Posterior cingulate gyrus (tissue), 11 donors: ENCODE measurements at places on chromosomes 1 and 21.

- DNase-seq: no peak
These were observed 4.3 kb downstream of the GPR88 start for GRCh38 chr1:100542285-100542684.

DNA sequence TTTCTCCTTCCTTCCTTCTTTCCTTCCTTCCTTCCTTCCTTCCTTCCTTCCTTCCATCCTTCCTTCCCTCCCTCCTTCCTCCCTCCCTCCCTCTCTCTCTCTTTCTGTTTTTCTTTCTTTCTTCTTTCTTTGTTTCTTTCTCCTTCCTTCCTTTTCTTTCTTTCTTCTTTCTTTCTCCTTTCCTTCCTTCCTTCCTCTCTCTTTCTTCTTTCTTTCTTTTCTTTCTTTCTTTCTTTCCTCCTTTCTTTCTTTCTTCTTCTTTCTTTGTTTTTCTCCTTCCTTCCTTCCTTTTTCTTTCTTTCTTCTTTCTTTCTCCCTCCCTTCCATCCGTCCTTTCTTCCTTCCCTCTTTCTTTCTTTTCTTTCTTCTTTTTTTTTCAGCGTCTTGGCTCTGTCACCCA, 18.1 kb upstream of the IL19 start:
- no peak for DNase-seq

- no peak for DNase-seq
These were observed 35.6 kb downstream of the PRPF38A start for GRCh38 chr1:52439976-52440375.

DNA sequence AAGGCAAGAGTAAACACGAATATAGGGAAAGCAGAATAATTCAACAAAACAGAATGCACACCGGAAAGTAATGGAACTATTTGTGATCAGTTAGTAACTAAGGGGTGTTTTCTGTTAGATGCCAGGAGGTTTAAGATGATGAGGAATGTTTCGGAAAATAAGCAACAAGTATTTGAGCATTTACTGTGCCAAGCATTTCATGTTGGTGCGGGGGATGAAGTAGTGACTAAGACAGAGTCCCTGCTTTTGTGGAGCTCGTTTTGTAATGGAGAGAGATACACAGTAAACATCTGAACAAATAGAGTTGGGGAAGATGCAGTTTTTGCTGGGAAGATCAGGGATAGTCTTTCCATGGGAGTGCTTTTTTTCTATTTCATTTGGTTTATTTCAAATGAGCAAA, 78.7 kb downstream of the DYRK1A start:
- DNase-seq: no peak

DNA sequence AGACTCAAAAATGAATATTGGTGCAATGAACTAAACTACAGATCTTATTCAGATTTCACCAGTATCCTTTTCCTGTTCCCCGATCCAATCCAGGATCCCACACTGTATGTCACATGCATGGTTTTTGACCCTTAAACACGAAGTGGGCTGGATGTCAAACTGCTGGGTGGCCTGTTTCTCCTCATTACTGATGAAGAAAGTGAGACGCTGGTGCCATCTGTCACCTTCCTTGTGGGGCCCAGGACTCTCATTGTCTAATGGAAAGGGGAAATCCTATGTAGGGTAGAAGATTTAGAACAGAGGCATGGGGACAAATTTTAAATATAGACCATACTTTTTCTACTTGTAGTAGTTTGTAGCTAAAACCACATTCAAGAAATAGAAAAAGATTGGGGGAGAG, 56.2 kb downstream of the DISC1 start:
- no peak for DNase-seq

- DNase-seq: no peak
These were observed 75.8 kb upstream of the WNT4 start for GRCh38 chr1:22218618-22219250.

DNA sequence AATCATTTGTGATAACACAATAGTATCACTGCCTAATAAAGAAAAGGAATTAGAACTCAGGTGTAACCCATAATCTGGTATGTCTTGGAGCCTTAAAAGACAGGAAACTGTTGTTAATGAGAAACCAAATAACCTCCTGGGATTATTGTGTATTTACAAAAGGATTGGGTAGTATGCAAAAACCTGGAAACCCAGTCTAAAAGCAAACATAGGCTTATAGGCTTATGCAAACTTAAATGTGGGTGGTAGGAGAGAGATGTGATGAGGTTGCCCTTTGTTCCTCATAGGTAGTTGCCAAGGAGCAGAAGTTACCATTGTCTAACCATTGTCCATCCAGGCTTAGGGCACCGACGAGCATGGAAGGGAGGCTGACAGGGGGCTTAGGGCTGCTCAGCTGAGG, 165.8 kb downstream of the AK5 start:
- DNase-seq: no peak

DNA sequence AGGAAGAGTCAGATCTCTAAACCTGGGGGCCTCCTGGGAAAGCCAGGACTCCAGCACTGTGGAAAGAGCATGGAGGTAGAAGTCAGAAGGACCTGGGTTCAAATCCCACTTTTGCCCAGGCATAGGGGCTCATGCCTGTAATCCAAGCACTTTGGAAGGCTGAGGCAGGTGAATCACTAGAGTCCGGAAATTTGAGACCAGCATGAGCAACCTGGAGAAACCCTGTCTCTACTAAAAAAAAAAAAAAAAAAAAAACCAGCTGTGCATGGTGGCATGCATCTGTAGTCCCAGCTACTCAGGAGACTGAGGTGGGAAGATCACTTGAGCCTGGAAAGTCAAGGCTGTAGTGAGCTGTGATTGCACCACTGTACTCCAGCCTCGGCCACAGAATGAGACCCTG, 31.8 kb downstream of the LDLRAP1 start:
- no peak for DNase-seq

DNA sequence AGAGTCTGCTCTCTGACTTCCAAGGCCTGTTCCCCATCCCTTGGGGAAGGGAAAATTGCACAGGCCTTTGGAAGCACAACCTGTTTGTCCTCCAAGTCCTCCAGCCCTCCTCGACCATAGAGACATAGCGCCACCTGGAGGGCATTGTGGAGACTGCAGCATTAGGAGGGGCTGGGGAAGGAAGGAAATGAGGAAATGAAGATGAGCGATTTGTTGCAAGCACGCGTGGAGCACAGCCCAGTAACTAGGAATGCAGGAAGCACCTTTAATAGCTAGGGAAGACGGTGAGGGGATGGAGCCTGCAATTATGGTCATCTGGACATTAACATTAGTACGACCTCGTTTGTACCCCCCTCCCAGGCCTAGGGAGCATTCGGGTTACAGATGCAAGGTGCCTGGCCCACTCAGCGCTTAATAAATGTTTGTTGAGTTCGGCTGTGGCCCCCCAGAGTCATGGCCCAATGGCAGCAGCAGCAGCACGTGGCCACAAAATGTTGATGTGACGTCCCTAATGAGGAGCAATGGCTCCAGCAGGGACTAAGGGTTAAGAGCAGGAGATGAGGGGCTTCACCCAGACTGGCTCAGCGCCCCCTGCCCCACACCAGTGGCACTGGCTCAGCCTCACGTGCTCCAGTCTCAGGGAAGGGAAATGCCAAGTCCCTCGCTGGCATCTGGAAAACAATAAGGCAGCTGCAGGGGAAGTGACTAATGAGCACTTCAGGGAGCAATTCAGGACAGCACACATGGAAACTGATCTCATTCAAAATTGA, 8.0 kb upstream of the CAMK2N1 start:
- peak; percentile 95 for DNase-seq

- no peak for DNase-seq
These were observed 186.4 kb downstream of the ZBTB18 start for GRCh38 chr1:244237445-244237844.

DNA sequence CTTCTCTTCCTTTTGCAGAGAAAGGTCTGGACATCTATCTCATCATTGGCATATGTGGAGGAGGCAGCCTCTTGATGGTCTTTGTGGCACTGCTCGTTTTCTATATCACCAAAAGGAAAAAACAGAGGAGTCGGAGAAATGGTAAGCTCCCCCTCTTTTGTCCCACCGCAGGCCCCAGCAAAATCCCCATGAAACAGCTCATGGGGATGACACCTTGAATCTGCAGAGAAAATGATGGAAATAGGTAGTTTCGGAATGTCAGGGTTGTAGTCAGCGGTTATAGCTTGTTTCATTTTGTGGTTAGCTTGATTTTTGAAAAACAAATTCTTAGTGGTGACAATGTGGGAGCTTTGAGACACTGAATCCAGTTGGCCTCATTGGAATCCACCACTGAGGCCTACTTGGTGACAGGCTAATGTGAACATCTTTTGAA, 10.3 kb downstream of the CD2 start:
- no peak for DNase-seq

- no peak for DNase-seq
These were observed 4.8 kb downstream of the RIPK4 start for GRCh38 chr21:41761934-41762635.

GRCh38 chr21:9755611-9756010, 765.8 kb upstream of the TPTE start:
- no peak for DNase-seq

DNA sequence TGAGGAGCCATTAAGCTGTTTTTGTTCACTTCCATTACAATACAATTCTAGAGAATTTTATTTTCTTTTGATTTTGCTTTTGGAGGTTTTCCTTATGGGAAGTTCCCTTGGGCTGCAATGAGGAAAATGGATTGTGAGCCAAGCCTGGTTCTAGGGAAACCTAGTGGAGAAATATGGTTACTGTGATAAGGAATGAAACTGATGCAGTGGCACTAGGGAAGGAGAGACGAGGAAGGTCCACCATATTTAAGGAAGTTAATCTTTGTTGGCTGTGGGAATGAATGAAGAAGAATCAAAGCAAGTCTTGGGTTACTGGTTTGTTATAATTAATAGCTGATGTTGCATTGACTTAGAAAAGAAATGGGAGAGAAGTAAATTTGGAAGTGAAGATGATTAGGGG, 28.4 kb downstream of the CHML start:
- no peak for DNase-seq

GRCh38 chr21:35559128-35559828, 501.0 kb downstream of the SETD4 start:
- no peak for DNase-seq

DNA sequence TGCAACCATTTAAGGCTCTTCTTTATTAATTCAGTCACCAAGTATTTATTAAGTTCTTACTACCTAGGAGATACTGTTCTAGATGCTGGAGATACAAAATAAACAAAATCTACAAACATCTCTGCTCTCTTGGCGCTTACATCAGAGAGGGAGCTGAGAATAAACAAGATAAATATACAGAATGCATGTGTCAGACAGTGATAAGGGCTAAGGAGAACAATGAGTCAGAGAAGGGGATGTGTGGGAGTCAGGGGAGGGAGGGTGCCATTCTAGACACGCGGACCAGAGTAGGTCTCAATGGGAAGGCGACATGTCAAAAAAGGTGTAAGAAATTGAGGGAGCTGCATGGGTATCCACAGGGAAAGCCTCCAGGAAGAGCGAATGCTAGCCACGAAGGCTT, 393.2 kb downstream of the RWDD3 start:
- DNase-seq: no peak

DNA sequence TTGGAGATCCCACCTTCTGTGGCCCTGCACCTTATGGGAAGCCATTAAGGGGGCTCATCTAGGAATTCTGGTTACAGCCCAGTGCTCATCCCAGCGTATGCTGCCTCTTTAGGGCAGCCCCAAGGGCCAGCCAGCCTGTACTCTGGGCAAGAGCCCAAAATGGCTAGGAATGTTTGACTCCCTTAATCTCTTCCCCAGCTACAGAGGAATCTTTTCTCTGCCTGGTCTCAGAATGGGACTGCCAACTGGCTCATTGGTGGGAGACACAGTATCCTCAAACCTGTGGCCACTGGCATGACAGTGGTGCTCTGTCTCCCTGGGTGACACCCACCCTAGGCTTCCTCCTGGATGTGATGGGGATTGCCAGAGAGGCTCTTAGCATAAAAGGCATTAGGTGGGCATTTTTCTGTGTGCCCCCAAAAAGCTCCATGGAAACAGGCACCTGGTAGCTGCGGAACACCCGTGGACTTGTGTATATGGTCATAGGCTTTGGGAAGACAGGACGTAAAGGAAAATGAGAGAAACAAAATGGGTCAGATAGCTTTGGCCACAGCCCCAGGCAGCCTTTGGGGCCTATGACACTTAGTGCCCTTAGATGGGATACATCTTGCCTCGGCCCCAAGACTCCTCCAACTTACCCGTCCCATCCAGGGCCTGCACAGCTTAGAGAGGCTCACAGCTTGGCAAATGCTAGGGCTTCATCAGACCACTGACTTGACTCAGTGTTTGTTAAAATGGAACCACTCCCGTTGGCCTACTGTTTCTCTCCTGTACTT, 6.9 kb downstream of the TMEM81 start:
- no peak for DNase-seq

- no peak for DNase-seq
These were observed 44.2 kb downstream of the KLHL20 start for GRCh38 chr1:173758980-173759379.

- no peak for DNase-seq
These were observed 58.6 kb downstream of the CACNA1E start for GRCh38 chr1:181541947-181542346.

GRCh38 chr1:45507893-45508292, 7.8 kb downstream of the MMACHC start:
- DNase-seq: no peak

DNA sequence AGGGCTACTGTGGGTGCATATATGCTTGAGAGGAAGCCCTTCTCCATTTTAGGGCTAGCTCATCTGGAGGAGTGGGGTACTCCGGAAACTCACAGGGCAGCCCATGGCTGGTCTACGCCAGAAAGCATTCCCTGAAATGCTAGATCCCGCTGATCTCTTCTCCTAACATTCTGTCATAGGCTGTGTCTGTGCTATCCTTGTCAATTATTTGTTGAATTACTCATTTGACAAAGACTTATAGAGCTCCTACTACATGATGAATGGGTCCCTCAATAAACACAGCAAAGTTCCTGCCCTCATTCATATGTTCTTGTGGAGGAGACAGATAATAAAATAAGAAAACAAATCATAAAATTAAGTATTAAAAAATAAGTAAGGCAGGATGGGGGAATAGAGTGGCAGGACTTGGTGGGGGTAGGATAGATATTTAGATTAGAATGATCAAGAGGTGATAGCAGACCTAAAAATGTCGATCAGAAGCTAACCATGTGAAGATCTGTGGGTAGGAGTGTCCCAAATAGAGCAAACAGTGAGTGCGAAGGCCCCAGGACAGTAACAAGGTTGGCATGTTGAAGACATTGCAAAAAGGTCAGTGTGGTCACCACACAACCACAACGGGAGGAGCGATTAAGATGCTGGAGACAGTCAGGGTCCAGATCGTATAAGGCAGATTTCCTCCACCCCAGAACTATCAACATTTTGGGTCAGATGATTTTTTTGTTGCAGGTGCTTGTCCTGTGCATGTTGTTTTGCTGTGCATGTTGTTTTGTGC, 13.2 kb downstream of the NGF start:
- no peak for DNase-seq

DNA sequence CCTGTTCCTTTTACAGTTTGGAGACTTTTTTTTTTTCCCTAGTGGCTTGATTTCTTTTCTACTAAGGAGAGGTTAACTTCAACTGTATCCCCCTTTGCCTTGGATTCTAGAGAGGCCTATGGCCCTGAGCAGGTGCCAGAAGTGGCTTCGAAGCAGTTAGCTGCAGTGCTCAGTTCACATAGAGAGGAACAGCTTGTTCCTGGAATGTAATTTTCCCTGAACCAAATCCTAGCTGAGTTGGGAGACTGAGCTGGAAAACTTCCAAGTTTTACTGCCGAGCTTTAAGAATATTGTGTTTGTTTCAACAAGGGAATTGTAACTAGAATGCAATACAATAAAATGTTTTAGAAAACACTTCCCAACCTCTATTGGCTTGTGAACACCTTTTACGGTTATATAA, 17.5 kb downstream of the RD3 start:
- peak; percentile 43 for DNase-seq

GRCh38 chr1:203521074-203521794, 27.3 kb downstream of the OPTC start:
- DNase-seq: no peak
